ENCODE measurements at places on chromosomes 7 and 10.

DNA sequence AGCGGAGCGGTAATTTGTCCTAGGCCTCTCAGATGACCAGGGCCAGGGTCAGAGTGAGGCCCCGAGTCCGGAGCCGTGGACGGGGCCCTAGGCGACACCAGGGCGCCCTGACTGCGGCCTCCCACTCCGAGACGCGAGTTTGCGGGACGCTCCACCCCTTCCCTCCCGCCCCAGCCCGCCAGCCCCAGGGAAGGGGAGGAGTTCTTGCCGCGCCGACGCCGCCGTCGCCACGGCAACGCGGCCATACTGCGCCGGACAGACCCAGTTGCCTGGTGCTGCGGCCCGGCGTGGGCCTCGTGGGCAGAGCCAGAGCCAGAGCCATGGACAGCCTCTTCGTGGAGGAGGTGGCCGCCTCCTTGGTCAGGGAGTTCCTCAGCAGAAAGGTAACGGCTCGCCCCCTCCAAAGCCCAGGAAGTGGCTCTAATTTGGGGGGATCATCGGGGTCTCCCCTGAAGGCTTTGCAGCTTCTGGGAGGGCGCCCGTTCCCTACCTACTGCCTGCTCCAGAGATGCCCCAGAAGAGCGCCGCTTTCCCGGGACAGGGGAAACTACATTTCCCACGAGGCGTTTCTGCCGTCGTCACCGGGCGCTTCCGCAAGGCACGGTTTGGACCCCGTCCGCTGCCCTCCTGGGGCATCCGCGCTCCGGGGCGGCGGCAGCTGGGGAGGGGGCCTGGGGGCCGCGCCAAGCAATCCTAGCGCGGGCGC is at the start of gene MINDY4:
TSS of gene MINDY4 (plus strand) at position 244 of the 706 bp plus-strand sequence. CDS start at position 321, 77 bp downstream.
- peak; percentile 74 for DNase-seq

- no peak for DNase-seq
Measured at GRCh38 chr10:101284101-101284743, 55.0 kb upstream of the LBX1 start.

DNA sequence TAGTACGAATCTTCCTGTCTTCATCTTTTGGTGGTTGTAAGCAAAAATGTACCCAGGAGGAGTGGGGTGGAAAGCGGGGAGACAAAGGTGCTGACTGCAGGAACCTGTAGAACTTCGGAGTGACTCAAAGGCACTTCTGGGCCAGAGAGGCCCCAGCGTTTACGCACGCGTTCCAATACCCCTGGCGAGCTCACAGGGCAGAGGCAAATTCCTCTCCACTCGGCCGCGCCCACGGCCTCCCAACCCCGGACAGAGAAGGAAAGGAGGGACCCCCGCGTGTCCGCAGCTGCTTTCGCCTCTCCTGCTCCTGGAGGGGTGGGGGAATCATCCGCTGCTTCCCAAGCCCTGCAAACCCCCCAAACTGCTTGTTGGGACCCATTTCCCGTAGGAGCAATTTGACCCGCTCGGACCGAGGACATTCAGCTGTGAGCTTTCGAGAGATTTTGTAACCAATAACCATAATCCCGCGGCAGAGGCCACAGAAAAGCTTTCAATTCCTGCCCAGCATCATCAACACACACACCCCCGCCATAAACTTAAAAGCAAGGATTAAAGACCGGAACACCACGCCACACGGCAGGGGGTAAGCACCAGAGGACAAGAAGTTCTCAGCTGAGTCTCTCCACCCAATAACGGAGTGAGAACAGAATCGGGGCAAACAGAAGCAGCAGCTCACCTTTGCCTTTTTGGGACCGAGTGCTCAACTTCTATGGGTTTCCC is 2.3 kb downstream of the IGF2BP3 start:
- DNase-seq = no peak

- DNase-seq = no peak
Measured at GRCh38 chr10:103147645-103148044, 45.4 kb downstream of the NT5C2 start.

DNA sequence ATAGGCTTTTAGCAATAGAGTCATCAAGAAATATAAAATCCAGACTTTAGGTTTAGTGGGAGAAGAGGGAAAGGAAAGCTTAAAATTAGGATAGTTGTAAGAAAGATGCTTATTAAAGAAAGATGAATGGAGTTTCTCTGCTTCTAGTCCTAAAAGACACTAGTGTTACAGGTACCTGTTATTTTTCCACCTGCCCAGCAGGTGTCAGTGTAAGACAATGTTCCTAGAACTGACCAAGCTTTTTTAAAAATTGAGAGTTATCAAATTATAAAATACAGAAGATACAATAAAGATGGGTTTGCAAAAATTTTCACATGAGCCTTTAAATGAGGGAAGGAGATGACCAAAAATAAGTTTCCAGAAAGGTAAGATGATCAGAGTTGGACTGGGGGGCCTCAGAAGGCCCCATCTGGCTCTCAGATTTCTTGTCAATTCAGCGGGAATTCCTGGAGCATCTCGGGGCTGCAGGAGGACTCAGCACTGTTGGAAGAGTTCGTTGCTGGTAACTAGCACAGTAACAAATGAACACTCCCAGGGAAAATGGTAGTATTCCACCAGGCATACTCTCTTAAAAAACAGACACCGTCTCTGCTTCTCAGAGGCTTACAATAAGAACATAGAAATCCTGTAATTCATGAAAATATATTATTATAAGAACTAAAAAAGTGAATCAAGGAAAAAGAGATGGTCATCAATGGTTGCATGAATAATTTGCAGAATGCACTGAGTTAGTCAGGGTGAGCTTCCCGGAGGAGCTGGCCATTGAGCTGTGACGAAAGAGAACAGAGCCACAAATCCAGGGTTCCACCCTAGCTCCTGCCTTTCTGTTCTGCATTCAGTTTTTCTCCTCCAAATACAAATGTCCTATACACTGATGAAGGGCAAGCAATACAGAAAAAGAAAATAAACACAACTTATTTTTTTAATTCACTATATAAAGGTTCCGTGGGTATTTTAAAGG is 71.8 kb upstream of the PIK3CG start:
- no peak for DNase-seq

GRCh38 chr7:93298206-93298605 is 66.0 kb downstream of the VPS50 start:
- no peak for DNase-seq

GRCh38 chr10:125060482-125060825 is 99.9 kb downstream of the CTBP2 start:
- DNase-seq = no peak

DNA sequence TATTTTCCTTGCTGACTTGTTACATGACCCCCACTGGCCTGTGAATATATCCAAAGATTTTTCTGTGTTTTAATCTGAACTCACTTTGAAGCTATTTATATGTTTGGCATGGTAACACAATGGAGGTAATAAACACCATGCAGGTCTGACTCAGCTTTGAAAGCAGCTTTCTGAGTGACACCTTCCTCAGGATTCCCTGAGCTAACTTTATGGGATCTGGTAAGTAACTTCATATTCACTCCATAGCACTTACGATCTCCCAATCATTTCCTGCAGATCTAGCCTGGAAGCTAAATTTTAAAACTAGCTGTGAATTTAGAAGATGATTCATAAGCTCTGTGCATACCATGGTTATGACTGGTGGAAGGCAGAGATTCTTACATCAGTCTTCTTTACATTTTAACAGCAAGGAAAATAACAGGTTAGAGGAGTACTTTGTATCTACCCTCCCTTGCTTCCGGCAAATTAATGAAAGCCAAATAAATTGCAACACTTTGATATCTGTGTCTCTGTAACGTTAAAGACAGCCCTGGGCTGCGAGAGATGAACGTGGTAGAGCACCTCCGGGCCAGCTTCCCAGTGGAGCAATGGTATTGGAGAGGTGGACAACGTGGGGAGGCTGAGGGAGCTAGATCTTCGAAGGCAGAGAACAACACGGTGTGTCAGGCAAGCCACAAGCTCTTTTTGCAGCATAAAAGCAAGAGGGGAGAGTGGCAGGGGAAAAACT is 170.2 kb upstream of the KLF14 start:
- no peak for DNase-seq

GRCh38 chr7:27487509-27487908 is 175.2 kb downstream of the HIBADH start:
- no peak for DNase-seq

DNA sequence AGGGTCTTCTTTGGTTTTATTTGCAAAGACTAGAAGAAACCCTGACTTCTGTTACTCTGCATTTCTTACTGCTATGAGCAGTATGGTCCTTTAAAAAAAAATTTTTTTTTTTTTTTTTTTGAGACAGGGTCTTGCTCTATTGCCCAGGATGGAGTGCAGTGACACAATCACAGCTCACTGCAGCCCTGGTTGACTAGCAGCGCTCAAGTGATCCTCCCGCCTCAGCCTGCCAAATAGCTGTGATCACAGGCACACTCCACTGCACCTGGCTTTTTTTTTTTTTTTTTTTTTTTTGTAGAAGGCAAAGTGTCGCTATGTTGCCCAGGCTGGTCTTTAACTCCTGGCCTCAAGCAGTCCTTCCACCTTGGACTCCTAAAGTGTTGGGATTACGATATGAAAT is 17.4 kb downstream of the CNNM2 start:
- DNase-seq = no peak

DNA sequence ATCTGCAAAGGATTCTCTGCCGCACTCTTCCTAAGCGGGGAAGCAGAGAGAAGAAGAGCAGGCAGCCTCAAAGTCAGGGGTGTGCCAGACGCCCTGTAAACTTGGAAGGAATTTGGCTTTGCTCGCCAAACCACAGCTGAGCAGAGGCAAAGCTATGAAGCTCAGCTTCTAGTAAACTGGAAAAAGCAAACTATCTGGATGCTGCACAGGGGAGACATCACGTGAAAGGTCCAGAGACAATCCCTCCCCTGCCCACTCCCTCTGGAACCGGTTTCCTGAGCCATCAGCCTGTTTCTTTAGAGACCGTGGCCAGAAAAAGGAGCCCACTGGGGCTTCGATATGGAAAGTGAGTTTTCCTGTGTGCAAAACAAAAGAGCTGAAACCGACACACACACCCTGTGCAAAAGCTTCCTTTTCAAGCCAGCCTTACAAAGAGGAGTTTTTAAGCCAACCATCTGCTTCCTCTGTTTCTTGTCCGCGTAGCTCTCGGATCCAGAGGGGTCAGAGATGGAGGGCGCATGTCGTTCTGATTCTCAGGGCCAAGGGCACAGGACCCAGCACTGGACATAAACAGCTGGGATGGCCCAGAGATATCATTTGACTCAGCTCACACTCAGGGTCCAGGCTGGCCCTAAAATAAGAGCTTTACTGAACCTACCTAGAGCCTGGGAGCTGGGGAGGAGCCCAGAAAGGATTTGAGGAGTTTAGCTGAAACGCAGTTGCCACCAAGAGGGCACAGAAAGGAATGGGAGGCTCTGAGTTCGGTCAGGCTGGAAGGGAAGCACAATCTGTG is 58.2 kb upstream of the DNAAF5 start:
- DNase-seq = no peak

GRCh38 chr7:95609277-95609971 is 13.1 kb upstream of the PDK4 start:
- no peak for DNase-seq

DNA sequence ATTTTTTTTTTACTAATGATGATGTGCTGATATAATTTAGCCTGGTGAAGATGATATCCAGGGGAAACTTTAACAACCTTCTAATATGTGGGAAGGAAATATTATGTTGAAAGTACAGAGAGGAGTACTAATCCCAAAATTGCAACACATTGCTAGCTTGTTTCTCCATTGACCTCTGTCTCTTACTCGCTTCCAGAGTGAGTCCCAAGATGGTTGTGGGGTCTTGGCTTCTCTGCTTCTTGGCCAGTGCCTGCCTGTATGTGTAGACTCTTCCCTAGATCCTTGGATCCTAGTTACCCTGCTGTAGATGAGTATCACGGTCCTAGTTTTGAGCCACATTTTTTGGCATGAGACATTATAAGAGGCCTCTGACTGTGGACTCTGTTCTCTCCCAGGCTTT is 17.5 kb downstream of the BMPER start:
- DNase-seq = no peak

DNA sequence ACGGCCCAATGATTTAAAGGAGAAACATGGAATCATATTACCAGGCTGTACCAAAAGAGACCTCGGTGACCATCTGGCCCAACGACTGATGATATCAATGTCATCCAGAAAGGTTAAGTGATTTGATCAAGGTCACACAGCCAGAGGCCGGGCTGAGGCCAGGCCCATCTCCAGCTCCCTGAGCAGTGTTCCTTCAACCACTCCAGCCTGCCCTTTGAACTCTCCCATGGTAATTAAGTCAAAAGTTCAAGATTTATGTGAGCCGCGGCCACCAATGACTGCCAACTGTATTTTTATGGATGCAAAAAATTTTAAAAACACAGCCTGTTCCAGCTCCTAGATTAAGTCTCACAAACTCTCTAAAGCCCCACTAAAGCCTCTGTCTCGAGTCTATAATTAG is 41.8 kb downstream of the FGFR2 start:
- DNase-seq = no peak

- no peak for DNase-seq
Measured at GRCh38 chr7:141789917-141790316, at the start of gene TAS2R5. TAS2R5 (plus strand) TSS chr7:141790217; CDS start chr7:141790362, 145 bp downstream.
